ENCODE measurements at places on chromosomes 3 and 15.

- no peak for DNase-seq
Observed at GRCh38 chr15:62472616-62473299, 307.7 kb upstream of the C2CD4B start.

DNA sequence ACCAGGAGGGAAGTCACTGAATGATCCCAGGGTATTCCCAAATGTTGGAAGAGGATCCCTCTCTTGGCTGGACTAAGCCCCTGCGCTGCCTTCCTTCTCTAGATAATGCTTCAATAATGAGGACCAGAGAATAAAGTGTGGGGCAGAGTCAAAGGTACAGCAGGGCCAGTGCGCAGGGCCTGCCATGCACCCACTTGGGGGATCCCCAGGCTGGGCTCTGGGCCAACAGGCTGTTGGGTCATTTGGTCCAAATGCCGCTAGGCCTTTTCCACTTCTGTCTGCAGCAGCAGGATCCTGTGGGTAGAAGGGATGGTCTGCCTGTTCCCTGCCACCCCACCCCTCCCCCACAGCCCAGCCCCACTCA is 5.7 kb upstream of the CLK3 start:
- no peak for DNase-seq

DNA sequence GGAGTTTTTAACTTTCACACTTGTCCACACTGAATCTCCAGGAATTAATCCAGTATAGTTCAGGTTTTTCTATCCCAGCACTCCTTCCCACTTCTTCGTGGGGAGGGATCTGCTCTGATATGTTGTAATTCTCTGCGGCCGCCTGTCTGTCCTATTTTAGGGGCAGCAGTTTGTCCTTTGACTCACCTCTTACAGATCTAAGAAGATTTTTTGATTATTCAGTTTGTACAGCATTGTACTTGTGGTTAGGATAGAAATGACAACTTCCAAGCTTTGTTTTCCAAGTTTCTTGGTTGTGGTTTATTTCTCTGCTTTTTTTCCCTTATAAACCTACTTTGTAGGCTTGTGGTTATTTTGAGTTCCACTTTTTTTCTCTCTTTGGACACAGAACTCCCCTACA is 601.7 kb downstream of the SI start:
- no peak for DNase-seq

DNA sequence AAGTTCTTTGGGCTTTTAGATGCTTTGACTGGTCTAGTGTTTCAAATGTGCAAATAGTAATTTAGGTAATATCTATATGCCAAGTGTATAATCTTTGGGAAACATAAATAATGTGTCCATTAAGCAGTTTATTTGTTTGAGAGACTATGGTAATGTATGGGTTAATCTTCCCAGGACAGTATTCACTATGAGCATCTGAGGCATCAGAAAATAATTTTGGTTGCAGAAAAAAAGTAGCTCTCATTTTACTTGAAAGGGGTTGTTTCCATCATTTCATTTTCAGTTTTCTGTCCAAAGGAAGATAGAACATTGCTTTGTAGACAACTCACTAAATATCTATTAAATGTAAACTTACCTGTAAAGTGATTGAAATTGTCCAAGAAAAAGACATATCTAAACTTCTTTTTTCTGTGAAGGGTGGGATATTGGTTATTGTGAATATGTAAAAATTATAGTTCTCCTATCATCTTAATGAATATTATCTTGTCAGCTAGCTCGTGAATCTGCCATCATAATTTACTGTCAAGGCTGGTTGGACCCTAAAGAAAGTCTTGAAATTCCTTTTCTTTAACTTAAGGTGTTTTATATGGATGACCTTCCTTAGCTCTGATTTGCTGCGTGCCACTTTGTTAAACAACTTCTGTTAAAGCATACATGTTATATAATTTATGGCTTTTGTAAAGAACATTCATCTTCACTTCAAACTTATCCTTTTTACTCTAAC is 108.8 kb downstream of the EPHA3 start:
- no peak for DNase-seq

- no peak for DNase-seq
Observed at GRCh38 chr3:57006179-57006657, 54.2 kb upstream of the SPATA12 start.

- no peak for DNase-seq
Observed at GRCh38 chr3:12797892-12798558, 1.5 kb downstream of the CAND2 start.

DNA sequence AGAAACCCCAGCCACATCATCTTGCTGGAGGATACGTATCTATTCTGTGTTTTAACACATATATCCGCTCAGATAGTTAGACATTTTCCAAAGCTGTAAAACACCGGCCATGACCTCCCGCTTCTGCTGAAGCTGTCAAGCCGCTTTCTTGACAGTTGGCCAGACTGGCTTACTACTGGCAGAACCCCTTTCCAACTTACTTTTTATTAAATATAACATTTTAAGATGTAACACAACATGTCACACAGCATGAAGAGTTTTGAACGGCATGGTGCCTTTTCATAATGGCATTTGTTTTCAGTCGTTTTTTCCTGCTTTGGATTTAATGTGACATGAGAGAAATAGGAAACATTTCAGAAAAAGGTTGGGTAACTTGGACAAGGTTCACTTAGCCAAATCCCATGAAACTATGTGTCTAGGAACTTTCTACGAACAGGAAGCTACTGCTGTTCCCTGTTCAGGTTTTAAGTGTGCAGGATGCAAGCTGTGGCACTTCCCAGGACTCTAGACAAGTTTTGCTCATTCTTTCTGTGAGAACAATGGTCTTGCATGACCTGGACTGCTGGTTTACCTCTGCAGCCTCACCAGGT is 281.4 kb downstream of the THSD4 start:
- no peak for DNase-seq
